Naive thymus-derived CD8-positive, alpha-beta T cell (primary cell): ENCODE measurements at places on chromosomes 6 and 20.

GRCh38 chr20:39849171-39849570 lies 839.9 kb downstream of the MAFB start:
- no peak for DNase-seq

DNA sequence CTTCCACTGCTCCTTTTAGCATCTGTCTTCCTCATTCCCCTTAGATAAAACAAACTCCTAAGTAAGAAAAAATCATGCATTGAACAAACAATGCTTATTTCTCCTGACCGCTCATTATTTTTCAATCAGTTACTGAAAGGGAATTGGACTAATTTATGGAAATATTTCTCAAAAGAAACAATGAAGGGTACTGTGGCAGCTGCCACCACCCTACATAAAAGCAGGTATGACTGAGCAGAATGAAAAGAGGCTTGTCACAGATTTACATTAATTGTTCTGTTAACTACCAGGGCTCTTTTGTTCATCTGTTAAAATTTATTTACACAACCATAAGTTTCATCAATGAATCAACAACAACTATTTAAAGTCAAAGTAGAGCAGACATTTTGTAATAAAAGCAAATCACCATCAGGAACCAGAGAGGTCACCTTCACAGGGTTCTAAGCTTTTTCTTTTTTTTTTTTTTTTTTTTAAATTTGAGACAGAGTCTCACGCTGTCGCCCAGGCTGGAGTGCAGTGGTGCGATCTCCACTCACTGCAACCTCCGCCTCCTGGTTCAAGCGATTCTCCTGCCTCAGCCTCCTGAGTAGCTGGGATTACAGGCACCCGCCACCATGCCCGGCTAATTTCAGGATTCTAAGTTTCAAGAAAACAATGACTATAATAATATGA lies 204.0 kb downstream of the PTPRK start:
- DNase-seq = no peak

DNA sequence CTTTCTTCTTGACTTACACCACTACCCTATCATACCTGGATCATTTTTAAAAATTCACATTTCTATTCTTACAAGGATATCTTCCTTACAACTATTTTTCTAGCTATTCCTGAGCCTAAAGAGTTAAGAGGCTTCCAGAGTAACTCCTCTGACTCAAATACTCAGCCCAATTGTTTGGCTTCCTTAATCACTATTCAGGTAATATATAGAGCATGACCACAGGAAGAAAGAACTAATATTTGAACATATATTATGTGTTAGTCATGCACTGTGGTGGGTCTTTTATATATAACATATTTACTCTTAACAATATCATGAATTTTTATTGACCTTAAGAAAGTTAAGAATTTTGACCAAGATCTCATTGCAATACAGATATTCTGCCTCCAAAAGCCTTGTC lies 42.0 kb upstream of the ID4 start:
- no peak for DNase-seq

DNA sequence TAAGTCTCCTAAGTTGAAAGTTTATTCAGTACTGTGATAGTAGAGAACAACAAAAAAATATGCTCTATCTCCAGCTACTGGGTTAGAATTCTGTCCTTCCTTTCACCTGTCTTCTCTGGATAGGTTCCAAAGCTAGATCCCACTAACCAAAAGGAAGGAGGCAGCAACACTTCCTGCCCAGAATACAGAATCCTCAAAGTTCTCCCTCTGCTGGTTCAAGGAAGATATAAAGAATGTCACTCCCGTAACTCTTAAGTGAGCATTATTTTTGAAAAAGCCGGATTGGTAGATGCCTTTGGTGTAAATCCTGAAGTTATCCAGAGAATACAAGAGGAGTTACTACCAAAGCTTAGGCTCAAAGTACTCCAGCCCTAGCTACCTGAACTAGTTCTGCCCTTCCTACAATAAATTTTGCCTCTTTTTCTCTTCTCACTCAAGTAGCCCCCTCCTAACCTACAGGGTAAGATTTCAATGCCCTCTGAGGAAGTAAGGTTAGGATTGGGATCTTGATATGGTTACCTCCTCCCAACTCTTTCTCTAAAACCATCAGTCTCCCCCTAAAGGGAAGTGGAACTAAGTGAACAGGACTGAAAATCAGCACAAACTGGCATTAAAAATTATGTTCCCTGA lies 26.0 kb upstream of the CRIP3 start:
- DNase-seq = no peak

DNA sequence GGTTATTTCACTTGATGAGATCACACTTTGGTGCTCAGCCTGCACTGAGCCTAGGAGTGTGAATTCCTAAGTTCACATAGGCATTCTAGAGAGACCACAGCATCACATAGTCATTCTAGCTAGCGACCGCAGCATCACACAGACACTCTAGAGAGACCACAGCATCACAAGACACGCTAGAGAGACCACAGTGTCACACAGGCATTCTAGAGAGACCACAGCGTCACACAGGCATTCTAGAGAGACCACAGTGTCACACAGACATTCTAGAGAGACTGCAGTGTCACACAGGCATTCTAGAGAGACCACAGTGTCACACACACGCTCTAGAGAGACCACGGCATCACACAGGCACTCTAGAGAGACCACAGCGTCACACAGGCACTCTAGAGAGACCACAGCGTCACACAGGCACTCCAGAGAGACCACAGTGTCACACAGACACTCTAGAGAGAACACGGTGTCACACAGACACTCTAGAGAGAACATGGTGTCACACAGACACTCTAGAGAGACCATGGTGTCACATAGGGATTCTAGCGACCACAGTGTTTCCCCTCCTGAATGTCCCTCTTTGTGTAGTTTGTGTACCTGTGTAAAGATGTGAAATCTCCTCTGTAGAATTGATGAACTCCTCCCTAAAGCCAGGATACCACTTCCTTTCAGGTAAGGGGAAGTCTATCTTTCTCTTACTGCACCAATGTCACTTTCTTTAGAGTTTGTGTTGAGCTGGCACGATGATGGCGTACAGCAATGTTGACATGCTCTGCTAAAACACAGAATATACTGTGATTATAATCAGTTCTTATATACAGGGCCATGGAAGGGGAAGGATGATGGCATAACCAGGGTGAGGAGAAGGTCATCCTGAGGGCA lies 169.4 kb downstream of the ZDHHC14 start:
- DNase-seq = no peak

DNA sequence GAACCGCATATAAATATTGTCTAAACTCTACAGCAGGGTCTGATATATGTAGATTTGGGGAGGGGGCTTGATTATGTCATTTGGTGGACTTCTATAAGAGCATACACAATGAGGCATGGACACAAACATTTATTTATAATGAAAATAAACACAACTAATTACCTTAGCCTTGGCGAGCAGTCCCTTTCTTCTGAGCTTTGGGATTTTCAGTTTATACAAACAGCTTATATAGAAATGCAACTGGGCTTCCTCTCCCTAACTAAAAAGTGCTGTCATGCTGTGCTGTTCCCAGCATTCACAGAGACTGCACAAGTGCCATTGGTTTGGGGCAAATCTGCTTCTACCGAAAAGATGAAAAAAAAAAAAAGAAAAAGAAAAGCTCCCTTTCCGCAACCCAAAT lies 69.9 kb downstream of the AKAP12 start:
- no peak for DNase-seq

- no peak for DNase-seq
Observed at GRCh38 chr20:4509825-4510522, 211.7 kb upstream of the PRND start.

DNA sequence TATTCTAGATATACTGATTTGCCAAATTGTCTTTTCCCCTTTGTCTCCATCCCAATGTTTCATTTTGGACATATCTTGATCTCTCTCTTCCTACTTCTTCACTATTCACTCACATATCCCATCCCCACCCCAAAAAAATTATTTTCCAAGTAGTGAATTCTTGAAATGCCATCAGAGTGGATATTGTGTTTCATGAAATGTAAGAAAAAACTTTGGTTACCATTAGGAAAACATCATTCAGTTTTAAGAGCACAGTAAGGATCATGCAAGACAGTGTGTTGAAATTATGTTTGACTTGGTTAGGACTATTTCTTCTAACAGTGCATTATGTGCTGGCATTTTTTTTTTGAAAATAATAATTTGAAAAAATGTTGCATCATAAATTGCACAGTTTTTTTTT lies 5.7 kb downstream of the RSPO3 start:
- DNase-seq = no peak

- DNase-seq = no peak
Observed at GRCh38 chr6:107956586-107957307, 1.3 kb downstream of the SEC63 start.

- no peak for DNase-seq
Observed at GRCh38 chr6:134373282-134373922, 55.5 kb upstream of the SGK1 start.

DNA sequence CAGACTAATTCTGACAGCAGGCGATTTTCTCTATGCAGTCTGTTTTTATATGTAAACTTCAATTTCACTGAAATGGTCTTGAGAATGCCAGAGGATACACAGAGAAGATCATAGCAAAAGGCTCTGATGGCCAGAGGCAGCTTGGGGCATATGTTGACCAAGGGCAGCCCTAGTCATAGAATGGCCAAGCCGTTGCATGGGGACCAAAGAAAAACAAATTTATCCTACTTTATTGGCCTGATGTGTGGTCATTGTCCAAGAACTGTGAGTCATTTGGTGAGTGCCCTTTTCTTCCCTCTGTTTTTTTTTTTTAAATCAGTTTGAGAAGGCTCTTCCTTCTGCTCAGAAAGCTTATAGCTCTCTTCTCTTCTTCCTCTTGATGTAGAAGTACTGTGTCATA lies 5.8 kb downstream of the HDGFL1 start:
- no peak for DNase-seq

DNA sequence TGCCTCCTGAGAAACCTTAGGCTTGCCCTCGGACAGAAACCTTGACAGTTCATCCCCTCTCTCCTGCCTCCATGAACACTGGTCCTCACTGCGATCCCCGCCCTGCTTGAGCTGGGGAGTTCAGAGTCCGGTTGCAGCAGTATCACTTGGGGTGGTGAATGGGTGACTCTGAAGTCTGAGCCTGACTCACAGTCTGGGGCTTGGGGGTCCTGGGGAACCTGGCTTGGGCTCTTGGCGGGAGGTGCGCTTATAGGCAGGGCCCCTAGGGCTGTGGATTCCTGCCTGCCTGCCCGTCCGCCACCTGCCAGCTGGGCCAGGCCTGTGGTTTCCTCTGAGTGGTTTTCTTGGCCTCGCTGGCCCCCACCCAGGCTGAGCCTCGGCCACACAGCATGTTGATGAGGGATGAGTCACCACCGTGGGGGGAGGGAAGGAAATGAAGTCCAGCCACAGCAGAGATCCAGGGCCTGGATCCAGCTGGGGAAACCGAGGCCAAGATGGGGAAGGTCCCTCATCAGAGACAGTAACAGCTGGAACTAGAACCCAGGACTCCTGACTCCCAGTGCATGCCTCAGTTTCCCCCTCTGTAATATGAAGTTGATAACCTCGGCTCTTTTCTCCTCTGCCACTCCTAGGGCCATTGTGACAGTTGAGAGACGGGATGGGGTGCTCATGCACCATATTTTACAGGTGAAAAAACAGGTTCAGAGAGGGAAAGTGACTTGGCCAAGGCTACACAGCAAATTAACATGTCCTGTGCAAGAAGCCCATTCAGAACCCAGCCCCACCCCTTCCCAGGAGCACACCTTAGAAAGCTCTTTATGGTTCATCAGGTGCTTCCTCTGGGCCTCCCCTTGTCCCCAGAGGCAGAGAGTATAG lies 9.2 kb downstream of the FOXS1 start:
- no peak for DNase-seq

DNA sequence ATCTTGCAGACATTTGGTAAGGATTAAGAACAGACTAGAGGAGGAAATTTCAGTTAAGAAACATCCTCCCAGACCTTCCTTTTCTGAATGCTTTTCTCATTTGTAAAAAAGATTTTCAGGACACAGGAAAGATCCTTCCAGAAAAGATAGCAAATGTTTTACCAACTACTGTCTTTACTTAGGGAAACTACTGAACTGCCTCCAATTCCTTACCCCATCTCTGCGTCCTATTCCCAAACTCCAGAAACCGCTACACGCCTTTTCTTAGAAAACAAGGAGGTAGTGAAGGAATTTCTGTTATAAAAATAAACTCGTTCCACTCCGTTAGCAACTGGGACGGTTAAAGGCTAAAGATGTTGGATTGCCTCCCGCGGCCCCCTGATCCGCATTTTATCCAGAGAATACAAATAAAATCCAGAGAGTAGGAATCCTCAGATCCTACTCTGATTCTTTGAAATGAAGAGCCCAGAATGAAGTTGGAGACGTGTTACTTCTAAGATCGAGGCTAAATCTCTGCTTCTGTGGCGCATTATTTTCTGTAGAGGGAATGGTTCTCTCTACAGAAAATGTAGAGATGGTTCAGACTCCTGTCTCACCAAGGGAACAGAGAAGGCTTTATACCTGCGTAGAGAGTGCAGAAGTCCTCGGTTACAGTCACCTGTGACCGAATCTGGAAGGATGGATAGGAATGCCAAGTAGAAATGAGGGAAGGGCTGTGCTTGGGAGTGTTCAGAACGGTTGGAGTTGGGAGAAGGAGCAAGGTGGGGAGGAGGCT lies 133.0 kb downstream of the GPX5 start:
- DNase-seq = no peak

DNA sequence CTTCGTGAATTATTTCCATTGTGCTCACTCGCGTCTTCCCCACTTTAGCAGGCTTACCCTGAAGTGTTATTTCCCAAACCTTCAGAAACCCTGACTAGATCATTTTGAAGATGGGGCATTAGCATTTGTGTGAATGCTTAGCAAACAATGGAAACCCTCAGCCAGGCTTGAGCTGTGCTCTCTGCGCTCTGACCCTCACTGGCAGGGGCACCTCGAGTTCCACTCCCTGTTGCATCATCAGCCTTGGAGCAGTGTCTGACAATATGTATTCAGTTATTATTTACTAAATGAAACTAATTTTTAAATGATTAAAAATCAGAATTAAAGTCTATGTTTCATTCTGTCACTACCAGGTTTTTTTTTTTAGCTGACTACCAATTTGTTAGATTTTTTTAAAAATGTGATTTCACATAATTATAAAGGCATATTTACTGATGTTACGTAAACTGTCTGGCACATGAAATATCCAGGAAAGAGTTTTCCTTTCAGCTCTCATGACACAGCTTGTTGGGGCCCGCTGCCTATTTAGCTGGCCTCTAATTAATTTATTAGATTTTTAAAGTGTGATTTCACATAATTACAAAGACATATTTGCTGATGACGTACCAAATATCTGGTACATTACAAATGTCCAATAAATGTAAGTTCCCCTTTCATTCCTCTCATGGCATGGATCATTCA lies 155.2 kb downstream of the PACRG start:
- DNase-seq = no peak

DNA sequence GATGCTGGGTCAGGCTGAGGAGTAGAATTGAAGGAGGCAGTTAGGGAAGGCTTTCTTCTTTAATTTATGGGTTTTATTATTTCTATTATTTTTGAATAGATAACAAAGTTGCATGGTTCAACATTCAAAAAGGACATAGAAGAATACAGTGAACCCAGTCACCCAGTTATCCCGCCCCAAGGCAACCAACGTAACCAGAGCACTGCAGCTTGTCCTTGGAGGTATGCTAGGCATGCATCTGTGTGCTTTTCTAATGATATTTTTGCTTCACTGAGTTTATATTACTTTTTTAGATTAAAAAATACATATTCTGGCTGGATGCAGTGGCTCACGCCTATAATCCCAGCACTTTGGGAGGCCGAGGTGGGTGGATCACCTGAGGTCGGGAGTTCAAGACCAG lies 47.4 kb upstream of the DSN1 start:
- no peak for DNase-seq
